ENCODE measurements at places on chromosomes 7 and 10.

GRCh38 chr7:19362099-19362498 lies 216.9 kb upstream of the FERD3L start:
- DNase-seq = no peak

DNA sequence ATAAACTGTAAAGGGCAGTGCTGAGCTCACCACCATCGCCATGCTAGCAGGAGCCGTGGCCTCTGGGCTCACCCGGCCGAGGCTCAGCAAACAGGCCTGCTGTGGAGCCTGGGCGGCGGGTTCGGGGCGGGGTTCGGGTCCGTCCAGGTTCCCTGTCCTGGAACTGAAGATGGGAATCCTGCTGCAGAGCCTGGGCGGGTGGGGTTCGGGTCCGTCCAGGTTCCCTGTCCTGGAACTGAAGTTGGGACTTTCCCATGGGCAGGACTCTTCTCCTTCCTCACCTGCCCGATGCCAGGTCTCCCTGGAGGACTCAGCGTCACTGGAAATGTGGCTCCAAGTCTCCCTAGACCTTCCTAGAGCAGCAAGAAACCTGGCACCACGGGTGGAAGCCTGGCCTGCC lies 36.6 kb downstream of the EN2 start:
- DNase-seq = no peak

- no peak for DNase-seq
Observed at GRCh38 chr7:7911369-7912123, 57.0 kb upstream of the GLCCI1 start.

GRCh38 chr10:45008524-45009161 lies 7.9 kb downstream of the ZNF22 start:
- DNase-seq = peak; percentile 55

DNA sequence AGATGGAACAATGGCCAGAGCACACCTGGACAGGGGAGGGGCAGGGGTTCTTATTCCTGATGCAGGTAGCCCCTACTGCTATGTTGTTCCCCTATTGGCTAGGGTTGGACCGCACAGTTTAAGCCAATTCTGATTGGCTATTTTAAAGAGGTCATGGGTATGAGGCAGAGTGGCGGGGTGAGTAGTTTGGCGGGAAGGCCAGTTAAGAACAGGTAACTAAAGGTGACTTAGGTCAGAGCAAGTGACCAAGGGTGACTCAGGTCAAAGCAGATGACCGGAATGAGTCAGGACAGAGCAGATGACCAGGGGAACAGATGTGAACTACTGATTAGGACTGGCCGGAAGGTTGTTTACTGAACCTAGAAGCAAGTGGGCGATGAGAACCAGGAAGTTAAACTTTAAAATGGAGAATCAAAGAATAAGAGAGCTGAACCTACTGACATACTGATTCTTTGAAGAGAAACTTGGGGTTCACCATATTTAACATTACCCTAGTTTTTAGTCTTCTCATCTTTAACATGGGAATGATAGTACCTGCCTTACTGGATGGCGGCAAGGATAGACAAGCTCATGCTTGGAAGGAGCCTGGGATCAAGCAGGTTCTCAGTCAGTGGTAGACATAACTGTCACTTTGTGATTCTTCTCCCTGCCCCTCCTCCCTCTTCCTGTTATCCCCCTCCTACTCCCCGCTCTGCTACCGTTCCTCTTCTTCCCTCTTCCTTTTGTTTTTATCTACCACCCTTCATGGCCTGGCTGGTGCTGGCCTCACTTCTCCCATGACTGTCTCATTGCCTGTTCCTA lies 55.0 kb downstream of the CCNY start:
- DNase-seq = no peak

DNA sequence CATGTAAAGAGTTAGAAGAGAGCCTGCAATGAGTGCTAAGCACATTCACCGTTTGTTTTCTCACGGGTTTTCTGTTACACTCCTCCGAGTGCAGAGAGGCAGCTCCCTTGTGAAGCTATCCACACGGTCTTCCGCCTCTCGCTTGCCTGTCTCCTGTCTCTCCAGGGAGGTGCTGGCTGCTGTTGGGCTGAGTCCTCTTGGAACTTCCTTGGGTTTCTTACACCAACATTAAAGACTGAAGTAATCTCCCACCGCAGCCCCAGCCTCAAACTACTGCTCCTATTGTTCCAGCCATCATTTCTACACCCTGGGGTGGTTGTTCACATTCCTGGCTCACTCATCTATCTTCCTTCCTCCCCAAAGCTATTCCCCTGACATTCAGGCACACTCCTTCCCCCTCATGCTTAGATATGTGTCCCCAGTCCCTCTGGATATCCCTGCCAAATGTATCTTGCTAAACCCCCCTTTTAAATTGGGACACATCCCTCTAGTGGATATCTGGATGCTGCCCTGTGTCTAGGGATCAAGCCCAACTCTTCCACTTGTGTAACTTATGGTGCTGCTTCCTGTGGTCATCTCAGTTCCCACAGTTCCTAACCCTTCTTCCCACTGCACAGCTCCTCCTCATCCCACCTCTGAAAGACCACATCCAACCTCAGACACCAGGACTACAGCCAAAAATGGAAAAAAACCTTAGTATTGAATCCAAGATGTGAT lies 14.1 kb downstream of the ESYT2 start:
- DNase-seq = no peak

DNA sequence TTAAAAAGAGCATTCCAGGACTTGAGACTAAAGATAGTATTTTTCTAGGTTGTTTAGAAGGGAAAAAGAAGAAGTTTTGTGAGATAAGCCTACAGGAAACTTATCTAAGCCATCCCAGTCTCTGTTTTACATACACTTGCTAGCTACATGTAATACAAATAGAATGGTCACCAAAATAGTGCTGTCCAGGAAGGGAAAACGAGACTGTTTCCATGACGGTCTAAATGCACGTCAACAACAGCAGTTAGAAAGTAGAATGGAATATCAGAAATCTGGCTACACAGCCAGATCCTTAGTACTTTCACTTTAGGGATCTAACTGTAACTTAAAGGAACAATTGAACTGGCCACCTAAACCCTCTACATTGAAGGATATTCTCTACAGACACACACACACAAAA lies 117.6 kb downstream of the TSPAN12 start:
- peak; percentile 88 for DNase-seq

DNA sequence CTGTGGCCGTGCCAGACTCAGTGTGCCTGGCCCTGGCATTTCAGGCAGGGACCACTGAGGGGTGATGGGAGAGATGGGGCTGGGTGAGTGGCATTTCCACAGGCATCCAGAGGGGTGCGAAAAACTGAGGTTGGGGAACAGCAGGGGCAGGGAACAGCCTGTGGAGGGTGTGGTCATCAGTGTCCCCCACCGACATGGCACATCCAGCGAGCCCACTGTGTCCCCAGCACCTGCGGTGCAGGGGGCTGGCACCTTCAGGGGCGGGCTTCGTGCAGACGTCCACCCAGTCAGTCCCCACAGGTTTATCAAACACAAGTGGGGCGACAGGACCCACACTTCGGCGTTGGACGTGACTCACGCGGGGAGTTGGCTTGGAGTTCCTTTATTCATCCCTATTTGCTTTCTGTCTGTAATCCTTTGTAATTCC lies 14.8 kb downstream of the CUX1 start:
- no peak for DNase-seq

DNA sequence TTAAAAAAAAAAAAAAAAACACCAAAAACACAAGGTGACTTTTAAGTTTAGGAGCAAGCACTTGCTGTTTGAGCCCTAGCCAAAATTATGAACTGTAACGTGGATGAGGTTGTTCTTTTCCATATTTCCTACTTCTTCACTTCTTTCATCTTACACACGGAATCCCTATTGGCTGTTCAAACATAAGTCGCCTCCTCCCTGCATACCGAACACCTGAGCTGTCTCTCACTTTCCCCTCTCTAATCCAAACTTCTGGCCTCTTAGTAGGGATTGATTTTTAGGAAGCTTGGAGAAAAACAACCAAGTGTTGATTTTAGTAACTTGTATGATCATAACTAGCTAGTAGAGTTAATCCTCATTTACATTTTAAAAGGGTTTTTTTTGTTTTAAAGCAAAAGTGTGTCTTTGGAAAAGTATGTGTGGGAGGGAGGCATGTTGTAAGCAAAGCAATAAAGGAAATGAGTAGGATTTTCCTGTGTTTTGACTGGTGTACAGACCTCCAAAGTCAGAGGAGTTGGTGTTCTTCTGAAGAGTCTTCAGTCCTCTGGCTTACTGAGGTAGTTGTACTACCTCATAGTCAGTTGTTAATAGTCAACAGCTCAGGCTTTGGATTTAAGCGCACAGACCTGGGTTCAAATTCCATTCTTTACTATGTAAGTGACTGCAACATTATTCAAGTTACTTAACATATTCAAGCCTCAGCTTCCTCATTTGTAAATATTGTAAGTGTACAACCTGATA lies 39.3 kb downstream of the RABGEF1 start:
- no peak for DNase-seq

- DNase-seq = no peak
Observed at GRCh38 chr10:116732573-116732972, 9.8 kb downstream of the HSPA12A start.

DNA sequence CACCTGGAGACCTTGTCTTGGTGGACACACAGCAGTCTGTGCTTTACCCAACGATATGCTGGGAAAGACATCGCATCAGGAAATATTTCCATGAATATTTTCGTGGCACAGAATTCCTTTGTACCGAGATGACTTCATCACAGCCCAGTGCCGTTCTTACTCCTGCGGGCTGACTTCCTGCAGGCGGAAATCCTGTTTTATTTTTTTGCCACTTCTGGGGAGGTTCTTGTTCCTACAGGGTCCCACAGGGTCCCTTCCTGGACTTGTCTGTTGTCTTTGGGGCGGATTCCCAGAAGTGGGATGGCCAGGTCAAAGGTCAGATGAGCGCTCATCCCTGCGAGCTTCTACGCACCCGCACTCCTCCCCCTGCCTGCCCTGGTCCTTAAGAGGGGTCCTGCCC lies 86.5 kb downstream of the DNAJB6 start:
- no peak for DNase-seq

DNA sequence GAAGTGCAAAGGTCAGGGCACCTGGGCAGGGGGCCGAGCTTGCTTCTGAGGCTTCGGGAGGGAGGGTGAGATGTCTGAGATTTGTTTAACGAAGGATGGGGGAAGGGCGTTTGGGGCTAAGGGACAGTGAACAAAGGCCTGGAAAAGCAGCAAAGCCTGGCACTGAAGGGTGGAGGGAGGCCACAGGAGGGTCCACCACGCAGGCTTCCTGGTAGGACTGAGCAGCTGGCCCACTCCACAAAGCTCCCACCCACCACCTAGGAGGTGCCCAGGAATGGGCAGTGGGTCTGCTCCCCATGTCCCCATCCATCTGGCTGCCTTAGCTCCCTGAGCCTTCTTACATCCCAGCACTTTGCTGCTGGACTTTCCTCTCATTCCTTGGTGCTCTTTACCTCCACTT lies 39.4 kb upstream of the CXCL12 start:
- no peak for DNase-seq

DNA sequence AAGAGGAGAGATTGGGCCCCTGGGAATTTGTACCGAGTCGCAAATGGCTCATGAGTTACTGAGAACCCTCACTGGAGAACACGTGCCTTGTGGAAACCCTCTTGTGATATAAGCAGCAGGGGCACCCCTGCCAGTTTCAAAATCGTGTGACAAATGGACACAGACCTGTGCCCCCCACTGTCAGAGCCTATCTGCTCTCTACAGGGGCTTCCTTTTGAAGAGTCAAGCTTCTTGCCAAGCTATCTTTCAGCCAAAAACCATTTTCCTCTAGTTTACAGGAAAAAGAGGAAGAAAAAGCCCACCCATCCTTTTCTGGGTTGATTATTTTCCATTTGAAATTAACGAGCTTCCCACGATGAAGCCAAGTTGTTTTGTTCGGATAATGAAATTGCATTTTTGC lies 64.1 kb upstream of the MPP7 start:
- no peak for DNase-seq

DNA sequence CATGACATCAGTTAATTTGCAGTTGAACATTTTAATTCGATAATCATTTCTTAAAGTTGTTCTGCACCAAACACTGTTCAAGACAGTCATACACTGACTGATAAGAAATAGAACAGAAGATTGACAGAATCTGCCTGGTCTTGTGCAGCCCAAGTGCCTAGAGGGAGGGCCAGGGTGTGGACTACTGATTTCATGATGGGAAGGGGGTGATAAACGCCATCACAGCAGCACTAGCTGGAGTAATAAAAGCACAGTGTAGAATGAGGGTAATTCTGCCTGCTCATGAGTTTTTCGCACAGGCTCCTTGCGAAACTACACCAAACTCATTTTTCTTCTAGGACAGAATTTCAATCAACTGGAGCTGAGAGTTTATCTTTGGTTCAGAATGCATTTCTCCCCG lies 270.1 kb downstream of the ARL4A start:
- DNase-seq = no peak

GRCh38 chr10:71747551-71748523 lies 25.5 kb downstream of the VSIR start:
- no peak for DNase-seq

DNA sequence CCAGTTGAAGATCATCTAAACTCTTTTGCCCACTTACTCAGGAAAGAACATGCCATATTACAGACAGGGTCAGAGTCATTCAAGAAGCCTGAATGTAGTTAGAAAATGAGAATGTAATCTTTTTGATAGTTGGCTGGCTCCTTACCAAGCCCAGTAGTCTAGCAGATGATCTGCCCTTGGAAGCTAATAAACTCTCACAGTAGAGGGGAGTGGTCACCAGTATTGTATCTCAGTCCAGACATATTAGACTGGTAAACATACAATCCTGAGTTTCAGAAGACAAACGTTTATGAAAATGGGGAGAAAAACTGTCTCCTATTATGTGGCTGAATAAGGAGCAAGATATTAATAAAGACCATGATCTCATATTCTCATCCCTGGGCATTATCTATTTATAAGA lies 65.3 kb downstream of the SEPTIN7 start:
- DNase-seq = no peak

DNA sequence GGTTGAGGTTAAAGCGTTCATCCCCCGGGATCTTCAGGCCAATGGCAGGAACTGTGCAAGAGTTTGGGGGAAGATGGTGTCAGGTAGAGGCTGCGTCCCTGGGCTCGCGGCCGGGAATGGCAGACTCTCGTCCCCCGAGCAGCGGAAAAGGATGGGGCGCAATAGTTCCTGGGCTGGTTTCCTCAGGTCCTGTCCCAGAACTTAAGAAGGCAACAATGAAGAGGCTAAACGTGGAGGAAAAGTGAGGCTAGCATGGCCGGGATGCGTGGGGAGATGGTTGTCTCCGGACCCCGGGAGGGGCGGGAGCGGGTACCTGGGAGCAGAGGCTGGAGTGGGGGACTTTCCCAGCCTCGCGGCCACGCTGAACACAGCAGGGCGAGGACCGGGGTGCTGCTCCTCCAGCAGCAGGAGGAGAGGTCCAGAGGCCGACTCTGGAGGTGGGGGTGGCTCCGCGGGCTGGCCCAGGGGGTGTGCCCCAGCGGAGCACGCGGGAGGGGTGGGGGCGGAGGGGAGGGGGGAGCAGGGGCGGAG lies 882 bp downstream of the IRF5 start:
- DNase-seq = no peak

GRCh38 chr7:30912986-30913811 lies 1.5 kb downstream of the AQP1 start:
- no peak for DNase-seq

GRCh38 chr7:329691-330281 lies 39.8 kb downstream of the FOXL3 start:
- DNase-seq = no peak

GRCh38 chr7:55048221-55048859 lies 29.5 kb downstream of the EGFR start:
- peak; percentile 50 for DNase-seq

- DNase-seq = no peak
Observed at GRCh38 chr7:7491044-7491443, 44.6 kb downstream of the COL28A1 start.

Data from NCI-H1092 treated with DMSO at 0.1 percent for 48 hours (cell line).